ENCODE measurements at places on chromosomes 12 and 14. TPM values are rescaled to one million over a fixed set of nuclear protein-coding genes. Genes with fewer than 3 reads are reported as not detected.

The ANKS1B gene
- total RNA-seq = not detected

- no peak overlapping the region for H3K4me3 ChIP-seq
- H3K27ac ChIP-seq = no peak overlapping the region
- H3K4me1 ChIP-seq = peaks cover 12% of the 10 kb centered on the region
These were observed 11.6 kb upstream of the TESPA1 start for GRCh38 chr12:54996205-54996604.

DNA sequence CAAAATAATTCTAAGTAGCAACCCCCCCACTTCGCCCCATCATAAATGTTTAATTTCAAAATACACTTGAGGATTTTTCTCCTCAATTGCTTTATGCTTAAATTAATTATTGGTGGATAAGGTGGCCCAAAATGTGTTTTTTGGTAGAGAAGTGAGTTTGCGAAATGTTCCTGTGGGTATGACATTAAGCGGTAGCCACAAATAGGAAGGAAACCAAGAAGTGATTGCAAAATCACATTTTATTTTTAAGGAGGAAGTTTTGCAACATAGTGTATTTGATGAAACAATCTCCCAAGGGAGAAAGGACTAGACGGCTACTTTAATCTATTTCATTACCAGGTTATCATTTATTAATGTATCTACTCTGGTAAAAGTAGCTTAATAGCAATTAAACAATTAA is 25.5 kb downstream of the SLC25A3 start:
- peaks cover 12% of the 10 kb centered on the region for H3K4me1 ChIP-seq
- H3K36me3 ChIP-seq = no peaks in the 10 kb centered on the region
- H3K27ac ChIP-seq = peak overlapping the region; percentile 57
- no peaks in the 10 kb centered on the region for H3K27me3 ChIP-seq
- peak overlapping the region; percentile 5 for H3K4me3 ChIP-seq

GRCh38 chr12:25556153-25556552 is 3.1 kb upstream of the LMNTD1 start:
- H3K27ac ChIP-seq = no peak overlapping the region
- no peak overlapping the region for H3K4me3 ChIP-seq
- peaks cover 4% of the 10 kb centered on the region for H3K36me3 ChIP-seq

DNA sequence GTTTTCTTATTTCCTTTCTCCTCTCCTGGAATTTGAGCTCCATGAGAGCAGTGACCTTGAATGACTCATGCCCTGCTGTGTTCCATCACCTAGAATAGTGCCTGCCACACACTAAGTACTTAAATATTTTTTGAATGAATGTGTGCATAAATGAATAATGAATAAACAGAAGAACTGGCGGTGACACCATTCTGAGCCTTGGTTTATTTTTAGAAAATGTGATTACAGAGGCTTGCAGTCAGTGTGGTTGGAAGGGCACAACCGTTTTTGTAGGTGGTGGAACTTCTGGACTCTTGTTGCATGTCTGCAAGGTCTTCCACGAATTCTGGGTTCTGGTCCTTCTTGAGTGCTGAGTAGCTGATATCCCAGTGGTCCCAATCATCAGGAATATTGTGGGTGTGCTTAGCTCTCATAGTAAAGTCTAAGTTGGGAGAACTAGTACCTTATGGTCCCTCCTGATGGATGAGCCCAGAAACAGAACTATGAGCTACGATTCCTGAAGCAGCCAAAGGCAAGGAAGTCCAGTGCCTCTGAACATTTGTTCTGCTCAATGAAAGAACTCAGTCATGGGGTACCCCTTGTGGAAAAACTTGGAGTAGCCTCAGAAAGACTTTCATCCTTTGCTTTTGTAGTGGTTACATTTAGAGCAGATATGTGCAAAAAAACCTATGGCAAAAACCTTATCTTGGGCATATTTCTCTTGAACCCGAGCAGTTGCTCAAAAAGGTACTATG is 28.8 kb upstream of the BHLHE41 start:
- no peak for DNase-seq
- no peaks in the 10 kb centered on the region for H3K4me1 ChIP-seq
- H3K36me3 ChIP-seq = no peaks in the 10 kb centered on the region
- no peak overlapping the region for H3K27ac ChIP-seq
- peaks cover 20% of the 10 kb centered on the region for H3K27me3 ChIP-seq
- H3K4me3 ChIP-seq = no peak overlapping the region

The P2RX2 gene
- total RNA-seq = not detected

The NPFF gene
- not detected for total RNA-seq

- no peak for DNase-seq
- no peaks in the 10 kb centered on the region for H3K27me3 ChIP-seq
- H3K4me3 ChIP-seq = no peak overlapping the region
- no peaks in the 10 kb centered on the region for H3K4me1 ChIP-seq
These were observed 385.4 kb upstream of the TMEM132C start for GRCh38 chr12:127881371-127882140.

DNA sequence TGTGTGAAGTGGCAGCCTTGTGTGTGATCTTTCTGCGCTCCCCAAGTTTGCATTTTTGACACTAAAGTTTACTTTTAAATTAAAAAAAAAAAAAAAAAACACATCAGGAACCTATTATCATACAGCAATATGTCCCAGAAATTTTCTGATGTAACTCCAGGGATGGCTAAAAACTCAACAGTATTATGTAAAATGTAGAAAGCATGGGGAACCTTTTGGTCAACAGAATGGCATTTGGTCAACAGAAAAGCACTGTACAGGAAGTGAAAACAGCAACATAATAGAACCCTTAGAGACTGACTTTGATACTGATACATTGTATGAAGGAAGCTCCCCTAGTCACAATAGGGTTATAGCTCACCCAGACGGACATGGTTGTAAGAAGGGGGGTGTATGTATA is 224.3 kb downstream of the ITPR2 start:
- DNase-seq = no peak
- no peaks in the 10 kb centered on the region for H3K27me3 ChIP-seq

The CBLN3 gene
- 5.3 TPM for total RNA-seq

All from natural killer cell treated with Interleukin-12 subunit alpha and Interleukin-12 subunit beta and Interleukin-15 and Interleukin-18, amount 100 ng/mL, for 72 hours (primary cell).